ENCODE measurements at places on chromosomes 2 and 18.

- DNase-seq: no peak
These were observed 54.0 kb upstream of the SPP2 start for GRCh38 chr2:233996461-233996860.

- DNase-seq: no peak
These were observed 160.3 kb downstream of the CSRNP3 start for GRCh38 chr2:165629776-165630175.

GRCh38 chr2:172285010-172285621 lies 142.3 kb upstream of the ITGA6 start:
- peak; percentile 3 for DNase-seq

DNA sequence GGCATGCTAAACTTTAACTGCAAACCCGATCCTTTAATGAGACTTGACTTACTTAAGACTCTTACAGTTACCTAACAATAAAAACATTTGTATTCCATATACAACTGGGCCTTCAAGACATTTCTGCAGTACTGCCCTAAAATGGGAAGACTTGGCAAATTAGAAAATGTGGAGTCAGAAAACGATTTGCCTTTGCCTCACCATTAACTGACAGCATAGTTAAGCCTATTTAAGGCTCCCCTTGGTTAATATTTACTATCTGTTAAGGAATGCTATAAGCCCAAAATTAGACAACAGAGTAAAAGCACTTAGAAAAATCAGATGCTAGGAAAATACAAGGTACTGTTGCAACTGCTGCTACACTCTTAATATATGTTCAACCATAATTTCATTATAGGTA lies 18.7 kb downstream of the TYW5 start:
- no peak for DNase-seq

DNA sequence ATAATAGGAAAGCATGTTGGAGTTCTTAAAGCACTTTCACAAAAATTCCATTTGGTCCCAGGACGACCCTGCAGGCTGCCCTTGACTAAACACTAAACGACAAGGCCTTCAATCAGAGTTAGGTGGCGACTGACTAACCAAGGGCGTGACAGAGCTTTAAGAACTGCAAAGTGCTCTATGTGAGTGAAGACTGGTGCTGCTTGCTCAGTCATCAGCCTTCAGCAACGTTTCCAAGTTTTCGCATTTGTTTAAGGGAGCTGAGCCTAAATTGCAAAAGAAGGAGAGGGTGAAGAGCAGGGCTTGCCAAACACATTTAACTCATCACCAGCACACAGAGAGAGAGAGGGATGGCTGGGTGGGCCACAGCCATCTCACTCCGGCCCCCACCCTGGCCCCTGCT lies 204.7 kb upstream of the PID1 start:
- no peak for DNase-seq

- DNase-seq: no peak
These were observed 75.8 kb downstream of the TMEM17 start for GRCh38 chr2:62430146-62430545.

DNA sequence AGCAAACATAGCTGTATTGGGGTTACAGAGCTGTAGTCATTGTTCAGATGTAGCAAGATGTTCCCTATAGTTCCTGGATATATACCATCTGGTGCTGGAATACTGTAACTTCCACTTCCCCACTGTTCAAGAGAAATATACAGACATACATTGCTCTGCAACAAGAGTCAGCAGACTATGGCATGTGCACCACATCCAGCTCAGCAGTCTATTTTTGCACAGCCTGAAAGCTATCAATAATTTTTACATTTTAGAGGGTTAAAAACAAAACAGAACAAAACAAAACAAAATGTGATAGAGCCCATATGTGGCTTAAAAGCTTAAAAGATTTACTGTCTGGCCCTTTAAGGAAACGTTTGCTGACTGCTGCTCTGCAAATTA lies 31.8 kb upstream of the VIT start:
- no peak for DNase-seq

DNA sequence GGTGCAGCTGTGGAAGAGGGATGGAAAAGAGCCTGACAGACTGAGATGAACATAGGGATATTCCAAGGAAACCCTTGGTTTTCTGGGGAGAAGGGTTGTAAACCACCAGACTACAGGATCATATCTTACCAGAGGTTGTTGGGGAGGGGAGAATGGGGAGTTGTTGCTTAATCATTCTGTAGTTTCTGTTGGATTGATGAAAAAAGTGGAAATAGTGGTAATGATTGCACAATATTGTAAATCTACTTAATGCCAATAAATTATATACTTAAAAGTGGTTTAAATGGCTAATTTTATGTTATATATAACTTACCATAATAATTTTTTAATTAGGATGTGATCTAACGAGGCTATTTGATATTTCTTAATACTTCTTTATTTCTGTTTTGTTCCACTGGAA lies 800.9 kb downstream of the BCL11A start:
- no peak for DNase-seq

DNA sequence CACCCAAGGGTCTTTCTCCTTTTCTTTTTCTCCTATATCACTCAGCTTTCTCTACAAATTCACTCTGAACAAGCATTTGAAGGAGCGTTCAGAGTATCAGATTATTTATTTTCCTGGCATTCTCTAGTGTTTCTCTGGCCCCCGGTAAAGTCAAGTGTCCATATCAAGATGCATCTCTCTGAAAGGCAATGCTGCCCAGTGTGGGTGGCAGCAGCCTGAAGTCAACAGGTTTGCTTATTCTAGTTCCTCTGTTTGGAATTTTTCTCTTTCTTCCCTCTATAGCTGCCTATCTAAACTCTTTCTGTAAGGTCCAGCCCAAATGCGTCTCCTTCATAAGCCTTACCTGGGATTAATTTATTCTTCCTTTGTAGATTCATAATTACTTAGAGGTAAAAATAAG lies 526.2 kb upstream of the TNP1 start:
- DNase-seq: no peak

GRCh38 chr2:76283350-76283749 lies 572.6 kb upstream of the GCFC2 start:
- DNase-seq: no peak

GRCh38 chr2:236338495-236339184 lies 74.4 kb upstream of the ASB18 start:
- DNase-seq: no peak
